Stimulated activated CD8-positive, alpha-beta memory T cell treated with anti-CD3 and anti-CD28 coated beads, Interleukin-4, amount 100 ng/mL, for 24 hours (primary cell): ENCODE measurements at places on chromosomes 1 and 21.

DNA sequence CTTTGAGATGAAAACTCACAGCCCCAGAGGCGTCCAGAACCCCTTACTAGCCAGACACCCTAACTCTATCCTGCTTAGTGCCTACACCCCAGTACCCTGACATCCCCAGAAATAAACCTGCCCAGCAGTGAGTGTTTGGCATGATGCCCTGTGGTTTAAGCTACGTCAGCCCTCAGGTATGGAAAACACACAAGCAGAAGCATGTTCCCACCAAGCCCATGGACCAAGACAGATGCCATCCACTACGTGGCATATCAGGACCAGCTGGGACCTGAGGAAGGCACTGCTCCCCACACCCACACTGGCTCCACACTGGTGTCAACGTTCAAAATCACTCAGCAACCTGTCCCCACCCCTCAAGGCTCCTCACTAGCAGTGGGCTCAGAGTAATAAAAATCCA, 116.4 kb downstream of the SYT2 start:
- DNase-seq, result no peak

GRCh38 chr21:28193189-28193588, 799.5 kb downstream of the LTN1 start:
- no peak for DNase-seq

- no peak for DNase-seq
These were observed 172.8 kb upstream of the TMEM51 start for GRCh38 chr1:14980621-14981218.

- DNase-seq, result no peak
These were observed 130.2 kb upstream of the PTGFR start for GRCh38 chr1:78360584-78360983.

DNA sequence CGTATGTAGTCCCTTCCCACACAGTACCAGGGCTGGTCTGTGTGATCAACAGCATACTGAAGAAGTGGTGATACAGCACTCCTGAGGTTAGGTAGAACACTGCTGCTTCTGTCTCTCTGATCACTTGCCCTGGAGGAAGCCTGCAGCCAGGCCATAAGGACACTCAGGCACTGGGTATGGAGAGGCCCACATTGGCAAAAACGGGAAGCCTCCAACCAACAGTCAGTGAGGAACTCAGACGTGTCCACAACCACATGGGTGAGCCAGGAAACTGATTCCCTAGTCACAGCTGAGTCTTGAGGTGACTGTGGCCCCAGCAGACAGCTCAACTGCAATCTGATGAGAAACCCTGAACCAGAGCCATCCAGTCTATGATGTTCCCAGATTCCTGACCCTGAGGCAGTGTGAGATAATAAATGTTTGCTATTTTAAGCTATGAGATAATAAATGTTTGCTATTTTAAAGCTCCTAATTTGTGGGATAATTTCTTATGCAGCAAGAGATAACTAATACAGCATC, 62.5 kb downstream of the COQ8A start:
- no peak for DNase-seq

- no peak for DNase-seq
These were observed 184.8 kb upstream of the COA6 start for GRCh38 chr1:234188454-234188792.

DNA sequence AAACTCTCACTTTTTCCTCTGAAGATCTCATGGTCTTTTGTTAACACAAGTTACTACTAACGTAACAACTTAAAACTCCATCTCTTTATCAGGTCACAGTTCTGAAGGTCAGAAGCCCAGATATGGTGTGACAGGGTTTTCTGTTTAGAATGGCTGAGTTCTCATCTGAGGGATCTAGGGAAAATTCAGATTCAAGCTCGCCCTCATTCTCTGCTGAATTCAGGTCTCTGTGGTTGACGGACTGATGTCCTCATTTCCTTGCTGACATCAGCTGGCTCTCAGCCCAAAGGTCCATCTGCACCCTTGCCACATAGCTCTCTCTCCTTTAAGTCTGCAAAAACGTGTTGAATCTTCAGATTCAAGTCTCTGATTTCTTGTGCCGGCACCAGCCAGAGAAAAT, 6.1 kb upstream of the NTPCR start:
- DNase-seq, result no peak

GRCh38 chr1:225447650-225448089, 19.8 kb upstream of the LBR start:
- no peak for DNase-seq

DNA sequence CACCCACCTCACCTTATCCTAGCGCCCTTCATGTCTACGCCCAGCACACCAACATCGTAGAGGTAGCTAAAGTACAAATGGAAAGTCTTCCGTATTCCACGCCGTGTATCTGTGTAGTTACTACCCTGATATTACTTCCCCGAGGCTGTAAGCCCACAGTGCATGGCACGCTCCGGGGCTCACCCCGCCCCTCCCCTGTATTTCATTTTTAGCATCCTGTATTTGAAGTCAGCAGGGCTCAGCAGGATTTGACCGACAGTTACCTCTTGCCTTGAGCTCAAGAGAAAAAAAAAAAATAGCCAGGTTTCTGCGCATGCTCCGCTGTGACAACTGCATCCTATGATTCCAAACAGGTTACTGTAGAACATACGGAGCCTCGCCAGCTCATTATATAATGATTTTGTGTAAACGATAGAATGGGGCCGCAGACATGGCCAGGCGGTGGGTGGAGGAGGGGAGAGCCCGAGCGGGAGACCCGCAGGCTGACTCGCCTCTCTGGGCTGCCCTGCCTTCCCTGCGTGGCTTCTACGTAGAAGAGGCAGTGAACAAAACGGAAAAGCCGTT, 1.3 kb downstream of the ABCG1 start:
- no peak for DNase-seq

GRCh38 chr21:27564684-27565301, 597.9 kb upstream of the ADAMTS5 start:
- DNase-seq, result no peak

DNA sequence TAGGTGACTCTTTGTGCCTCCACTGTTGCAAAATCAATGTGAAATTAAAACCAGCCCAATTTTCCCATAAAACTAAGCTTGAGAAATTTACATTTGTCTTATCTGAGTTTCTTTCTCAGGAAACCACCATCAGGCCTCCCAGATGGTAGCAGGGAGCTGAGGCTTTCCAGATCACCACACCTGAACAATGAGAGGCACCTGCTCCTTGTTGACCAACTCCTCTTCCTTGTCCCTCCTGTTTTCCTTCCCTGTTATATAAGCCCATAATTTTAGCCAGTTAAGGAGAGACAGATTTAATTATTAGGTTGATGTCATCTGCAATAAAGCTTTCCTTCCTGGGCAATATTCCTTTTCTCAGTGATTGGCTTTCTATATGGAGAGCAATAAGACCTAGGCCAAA, 32.0 kb upstream of the C1orf185 start:
- no peak for DNase-seq

DNA sequence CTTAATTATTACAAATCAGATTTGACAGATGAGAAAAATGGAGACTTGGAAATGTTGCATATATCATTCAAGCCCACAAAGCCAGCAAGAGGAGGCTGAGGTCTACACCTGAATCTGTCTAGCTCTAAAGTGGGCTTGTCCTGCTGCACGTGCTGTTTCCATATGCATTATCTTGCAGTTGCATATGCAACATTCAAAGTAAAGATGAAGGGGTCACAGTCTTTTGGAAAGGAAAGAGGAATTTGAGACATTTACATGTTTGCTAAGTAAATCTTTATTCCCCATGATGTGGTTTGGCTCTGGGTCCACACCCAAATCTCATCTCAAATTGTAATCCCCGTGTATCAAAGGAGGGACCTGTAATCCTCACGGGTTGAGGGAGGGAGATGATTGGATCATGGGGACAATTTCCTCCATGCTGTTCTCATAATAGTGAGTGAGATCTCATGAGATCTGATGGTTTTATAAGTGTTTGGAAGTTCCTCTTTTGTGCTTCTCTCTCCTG, 98.3 kb downstream of the BACH1 start:
- DNase-seq, result no peak

- no peak for DNase-seq
These were observed 134.6 kb downstream of the BRINP2 start for GRCh38 chr1:177305040-177306018.

- DNase-seq, result no peak
These were observed 333.6 kb upstream of the CAMK1G start for GRCh38 chr1:209249785-209250440.

GRCh38 chr1:111489604-111490003, 13.8 kb downstream of the ADORA3 start:
- DNase-seq, result no peak

DNA sequence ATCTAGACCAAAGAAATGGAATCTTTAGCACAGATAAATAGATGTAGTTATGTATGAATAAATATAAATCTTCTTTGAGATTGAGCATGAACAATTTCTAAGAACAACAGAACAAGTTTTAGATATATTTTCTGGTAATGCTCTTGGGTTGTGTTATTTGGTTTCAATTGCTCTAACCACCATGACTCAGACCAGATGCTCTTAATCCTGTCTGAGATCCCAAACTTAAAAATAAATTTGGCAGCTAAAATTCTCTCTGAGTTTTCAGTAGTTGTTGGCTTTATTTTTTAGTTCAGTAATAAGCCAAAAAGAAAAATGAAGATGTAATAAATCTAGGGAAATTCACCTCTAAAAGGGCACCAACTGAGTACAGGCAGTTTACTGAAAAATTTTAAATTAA, 1693.4 kb downstream of the NCAM2 start:
- no peak for DNase-seq

DNA sequence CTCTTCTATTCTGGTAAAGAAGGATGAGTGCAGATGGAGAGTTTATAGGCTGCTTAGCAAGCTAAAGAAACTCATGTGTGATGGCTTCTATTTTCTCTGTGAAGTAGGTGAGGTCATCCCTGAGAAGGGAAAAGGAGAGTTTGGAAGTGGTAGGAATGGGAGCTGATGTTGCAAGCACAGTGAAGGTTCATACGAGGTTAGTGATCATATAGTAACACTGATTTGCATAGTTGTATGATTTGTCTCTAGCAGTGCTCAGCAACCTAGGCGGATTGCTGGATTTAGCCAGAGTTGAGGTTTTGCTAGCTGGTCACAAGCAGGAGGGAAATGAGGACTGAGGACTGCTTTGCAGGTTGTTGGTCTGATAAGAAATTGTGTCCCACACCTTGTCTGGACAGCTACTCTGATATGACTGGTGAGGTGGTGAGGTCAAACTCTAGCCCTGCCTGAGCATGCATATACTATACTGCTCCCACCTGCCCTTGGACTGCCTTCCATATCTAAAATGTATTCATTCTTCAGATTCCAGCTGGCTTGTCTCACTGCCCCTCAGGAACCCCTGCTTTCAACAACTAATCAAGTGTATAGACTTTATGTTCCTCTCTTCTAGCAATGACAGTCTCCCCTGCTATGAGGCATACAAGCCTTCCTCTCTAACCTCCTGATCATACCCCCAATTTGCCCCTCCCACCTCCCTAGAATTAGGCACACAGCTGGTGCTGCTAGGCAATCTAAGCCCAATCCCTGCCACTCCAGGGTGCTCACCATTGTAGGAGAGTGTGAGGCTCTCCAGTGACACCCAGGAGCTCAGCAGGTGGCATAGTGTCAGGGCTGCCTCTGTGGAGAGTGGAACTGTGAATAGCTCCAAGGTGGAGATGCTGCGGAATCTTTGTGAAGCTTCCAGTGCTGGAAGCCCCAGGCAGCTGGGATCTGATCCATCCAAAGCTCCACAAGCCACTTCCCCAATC, 18.5 kb downstream of the LRRC41 start:
- no peak for DNase-seq

DNA sequence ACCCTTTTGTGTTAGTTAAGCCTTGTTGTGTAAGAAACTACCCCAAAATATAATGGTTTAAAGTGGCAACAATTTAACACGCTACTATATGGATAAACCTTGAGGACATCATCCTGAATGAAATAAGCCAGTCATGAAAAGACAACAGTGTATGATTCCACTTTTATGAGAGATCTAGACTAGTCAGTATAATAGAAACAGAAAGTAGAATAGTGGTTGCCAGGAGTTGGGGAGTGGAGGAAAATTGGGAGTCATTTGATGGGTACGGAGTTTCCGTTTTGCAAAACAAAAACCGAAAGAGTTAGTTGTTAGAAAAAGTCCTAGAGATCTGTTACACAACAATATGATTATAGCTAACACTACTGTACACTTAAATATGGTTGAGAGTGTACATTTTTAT, 16.0 kb upstream of the CHIA start:
- DNase-seq, result no peak

DNA sequence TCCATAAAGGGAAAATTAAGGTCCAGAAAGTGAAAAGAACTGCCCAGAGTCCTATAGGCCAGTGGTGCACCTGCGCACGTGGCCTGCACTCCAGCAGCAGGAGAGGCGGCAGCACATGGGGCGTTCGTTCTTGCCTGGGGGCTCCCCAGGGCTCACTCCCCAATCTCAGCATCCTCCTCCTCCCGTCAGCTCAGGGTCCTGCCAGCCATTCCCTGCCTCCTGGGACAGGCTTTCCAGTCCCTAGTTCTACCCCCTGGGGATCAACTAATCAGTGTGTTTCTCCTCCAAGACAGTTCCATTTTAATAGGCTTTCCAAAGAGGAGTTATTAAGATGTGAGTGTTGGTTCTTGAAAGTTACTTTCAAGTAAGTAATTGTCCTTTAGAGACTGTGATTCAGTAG, 1.2 kb upstream of the A3GALT2 start:
- DNase-seq, result no peak

- no peak for DNase-seq
These were observed 12.4 kb downstream of the TNFRSF8 start for GRCh38 chr1:12075195-12076114.

DNA sequence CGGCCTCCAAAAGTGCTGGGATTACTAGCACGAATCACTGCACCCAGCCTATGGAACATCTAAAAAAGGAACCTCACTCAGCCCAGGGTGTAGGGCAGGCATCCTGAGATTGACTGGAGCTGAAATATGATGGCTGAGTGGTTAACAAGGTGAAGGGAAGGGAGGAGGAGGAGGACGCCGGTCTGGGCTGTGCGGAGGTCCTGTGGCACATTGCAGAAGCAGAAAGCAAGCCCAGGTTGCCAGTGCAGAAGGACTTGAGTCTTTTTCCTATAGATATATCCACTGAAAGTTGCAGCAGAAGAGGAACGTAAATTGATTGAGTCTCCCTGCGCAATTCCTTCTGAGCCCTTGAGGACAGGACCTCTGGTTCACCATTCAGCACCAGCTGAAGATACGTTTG, 1.5 kb upstream of the KIF17 start:
- DNase-seq, result no peak

- DNase-seq, result no peak
These were observed 44.3 kb downstream of the INAVA start for GRCh38 chr1:200938955-200939354.

DNA sequence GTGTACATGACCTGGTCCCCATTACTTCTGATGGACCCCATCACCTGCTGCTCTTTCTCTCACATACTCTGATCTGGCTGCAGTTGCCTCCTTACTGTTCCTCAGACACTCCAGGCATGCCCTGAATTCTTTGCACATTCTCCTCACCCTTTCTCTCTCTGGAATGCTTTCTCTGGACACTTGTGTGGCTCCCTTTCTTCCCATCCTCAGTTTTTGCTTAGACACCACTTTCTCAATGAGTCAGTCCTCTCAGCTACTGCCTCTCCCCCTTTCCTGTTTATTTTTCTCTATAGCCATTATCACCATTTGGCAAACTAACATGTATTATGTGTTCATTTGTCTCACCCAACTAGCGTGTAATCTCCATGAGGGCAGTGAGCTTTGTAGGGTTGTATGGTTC, 28.1 kb downstream of the PLXNA2 start:
- no peak for DNase-seq
